ENCODE measurements at places on chromosomes 13 and 19.

DNA sequence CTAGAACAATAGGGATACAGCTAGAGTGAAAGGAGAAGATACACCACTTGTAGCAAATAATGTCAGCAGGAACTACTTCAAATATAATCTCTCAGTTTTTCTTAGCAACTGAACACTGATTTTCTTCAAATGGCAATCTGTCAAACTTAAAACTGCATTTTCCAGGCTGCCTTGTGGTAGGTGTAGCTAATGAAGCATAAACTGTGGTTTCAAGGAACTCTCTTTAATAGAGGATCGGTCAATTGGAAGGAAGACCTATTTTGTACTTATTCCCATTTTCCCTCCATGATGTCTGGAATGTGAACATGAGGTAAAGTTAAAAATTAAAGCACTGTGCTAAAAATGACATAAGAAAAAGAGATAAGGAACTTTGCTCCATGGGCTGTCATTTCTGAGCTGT, 1261.9 kb downstream of the PCDH17 start:
- DNase-seq = no peak

- no peak for DNase-seq
Measured at GRCh38 chr13:28497143-28497876, 2.4 kb upstream of the FLT1 start.

GRCh38 chr19:43525836-43526771, 897 bp downstream of the ETHE1 start:
- DNase-seq = peak; percentile 39

DNA sequence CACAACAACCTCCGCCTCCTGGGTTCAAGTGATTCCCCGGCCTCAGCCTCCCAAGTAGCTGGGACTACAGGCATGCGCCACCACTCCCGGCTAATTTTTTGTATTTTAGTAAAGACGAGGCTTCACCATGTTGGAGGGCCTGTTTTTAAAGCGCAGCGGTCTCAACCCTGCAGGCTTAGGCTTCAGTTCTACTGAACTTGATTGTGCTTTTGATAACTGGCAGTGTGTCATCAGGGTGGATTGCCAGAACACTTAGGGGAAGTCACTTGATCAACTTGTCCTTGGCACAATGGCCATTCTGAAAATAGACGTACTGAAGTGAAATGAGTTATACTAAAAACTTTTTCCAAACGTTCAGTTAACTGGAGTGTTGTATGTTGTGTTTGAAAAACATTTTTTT, 472.2 kb downstream of the KLF5 start:
- DNase-seq = no peak

DNA sequence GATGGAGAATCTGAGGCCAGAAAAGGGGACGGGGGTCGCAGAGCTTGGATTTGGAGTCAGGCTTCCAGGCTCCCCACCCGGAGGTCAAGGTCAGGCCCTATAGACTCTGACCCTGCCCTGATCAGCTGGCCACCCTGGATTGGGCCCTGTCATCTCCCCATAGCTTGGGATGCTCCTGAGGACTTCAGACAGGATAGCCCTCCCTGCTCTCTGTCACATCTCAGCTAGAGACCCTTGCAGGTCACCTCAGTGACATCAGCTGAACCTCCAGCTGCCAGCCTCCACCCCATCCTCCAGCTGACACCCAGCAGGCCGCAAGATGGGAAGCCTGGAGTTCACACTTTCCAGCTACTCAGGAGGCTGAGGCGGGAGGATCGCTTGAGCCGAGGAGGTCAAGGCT, 2.8 kb upstream of the TPM4 start:
- DNase-seq = no peak

DNA sequence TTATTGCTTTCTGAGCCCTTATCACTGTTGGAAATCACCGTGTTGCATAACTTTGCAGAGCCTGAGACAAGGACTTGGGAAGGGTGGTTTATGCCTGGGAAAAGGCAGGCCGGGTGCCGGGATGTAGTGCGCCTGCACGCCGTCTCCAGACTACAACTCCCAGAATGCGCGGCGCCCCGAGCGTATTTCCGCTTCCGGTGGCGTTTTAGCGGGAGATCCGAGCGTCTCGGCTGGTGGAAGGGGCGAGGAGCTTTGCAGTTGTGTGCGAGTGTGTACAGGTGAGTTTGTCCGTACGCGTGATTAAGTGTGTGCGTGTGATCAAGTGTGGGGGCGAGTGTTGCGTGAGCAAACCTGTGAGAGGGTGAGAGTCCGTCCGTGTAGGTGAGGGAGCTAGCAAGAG, 75.4 kb downstream of the PEG3 start:
- DNase-seq = no peak

- no peak for DNase-seq
Measured at GRCh38 chr19:33667141-33667650, 45.4 kb downstream of the CHST8 start.
